ENCODE measurements at places on chromosomes 5 and 9. TPM values are rescaled to one million over a fixed set of nuclear protein-coding genes. Genes with fewer than 3 reads are reported as not detected.
A peak's percentile ranks its signal among the peaks of the same experiment; 100 is the strongest.

DNA sequence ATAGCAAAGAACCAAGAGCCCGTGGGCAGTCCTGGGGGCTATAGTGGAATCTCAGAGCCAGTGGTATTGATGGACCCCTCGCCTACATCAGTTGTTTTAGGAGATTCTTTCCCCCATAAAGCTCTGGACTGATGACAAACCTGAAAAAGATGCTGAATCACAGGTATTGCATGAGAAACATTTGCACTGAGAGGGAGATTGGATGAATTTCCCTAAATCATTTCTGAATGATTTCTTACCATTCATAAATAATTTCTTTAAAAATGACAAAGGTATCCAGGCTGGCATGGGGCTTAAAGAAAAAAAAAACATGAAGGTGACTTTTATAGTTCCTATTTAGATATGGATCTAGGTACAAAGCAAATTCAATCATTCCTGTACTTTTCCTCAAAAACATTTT, 54.0 kb upstream of the SLIT3 start:
- H3K36me3 ChIP-seq: no peaks in the 10 kb centered on the region
- H3K27me3 ChIP-seq: peaks cover 1% of the 10 kb centered on the region
- H3K4me1 ChIP-seq: no peaks in the 10 kb centered on the region
- no peak overlapping the region for H3K27ac ChIP-seq

DNA sequence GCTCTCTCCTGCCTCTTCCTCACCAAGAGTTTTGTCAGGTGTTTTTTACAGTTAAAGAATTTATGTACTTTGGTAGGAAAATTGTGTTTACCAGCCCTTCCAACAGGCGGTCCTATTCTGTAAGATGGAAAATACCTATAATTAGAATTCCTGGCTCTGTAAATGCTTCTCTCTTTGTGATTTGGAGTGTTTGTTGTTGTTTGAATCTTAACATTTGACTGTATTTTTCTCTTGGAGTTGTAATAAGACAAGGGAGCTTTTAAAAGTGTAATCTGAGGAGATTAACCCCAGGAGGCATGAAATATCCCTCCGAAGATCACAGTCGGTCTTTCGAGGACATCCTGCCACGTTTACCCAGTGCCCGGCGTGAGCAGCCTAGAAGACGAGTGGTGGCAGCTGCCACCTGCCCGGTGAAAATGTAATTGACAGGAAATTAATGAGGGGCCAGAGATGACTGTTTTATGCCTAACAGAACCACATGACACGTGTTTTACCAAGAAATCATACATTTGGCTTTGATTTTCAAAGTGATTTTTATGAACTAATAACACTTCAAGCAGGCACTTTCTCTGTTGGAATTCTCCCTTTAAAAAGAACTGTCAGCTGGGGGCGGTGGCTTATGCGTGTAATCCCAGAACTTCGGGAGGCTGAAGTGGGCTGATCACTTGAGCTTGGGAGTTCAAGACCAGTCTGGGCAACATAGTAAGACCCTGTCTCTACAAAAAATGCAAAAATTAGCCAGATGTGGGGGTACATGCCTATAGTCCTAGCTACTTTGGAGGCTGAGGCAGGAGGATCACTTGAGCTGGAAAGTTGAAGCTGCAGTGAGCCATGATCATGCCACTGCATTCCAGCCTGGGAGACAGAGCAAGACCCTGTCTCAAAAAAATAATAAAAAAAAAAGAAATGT, 20.0 kb downstream of the ANKRD33B start:
- peaks cover 4% of the 10 kb centered on the region for H3K27me3 ChIP-seq
- H3K27ac ChIP-seq: no peak overlapping the region
- H3K4me1 ChIP-seq: peaks cover 46% of the 10 kb centered on the region

DNA sequence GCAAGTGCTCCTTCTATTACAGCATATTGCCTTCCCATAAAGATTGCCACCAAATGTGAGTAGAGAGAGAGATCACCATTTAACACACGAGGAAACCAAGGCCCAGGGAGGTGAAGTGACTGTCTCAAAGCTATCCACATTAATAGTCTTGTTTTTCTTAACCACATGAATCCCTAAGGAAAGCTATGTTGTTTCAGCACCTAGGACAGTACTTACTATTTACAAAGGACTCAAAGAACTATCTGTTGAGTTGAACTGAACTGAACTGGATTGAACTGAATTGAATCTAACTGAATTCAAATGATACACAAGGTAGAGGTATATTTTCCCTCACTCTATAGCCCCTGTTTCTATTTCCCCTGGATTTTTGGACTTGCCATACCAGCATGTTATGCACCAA, 430.4 kb downstream of the CAAP1 start:
- no peaks in the 10 kb centered on the region for H3K36me3 ChIP-seq
- no peak for DNase-seq
- H3K27ac ChIP-seq: no peak overlapping the region
- H3K27me3 ChIP-seq: peaks cover 2% of the 10 kb centered on the region

GRCh38 chr9:19371942-19372341, 8.1 kb downstream of the RPS6 start:
- H3K4me1 ChIP-seq: no peaks in the 10 kb centered on the region
- H3K27ac ChIP-seq: no peak overlapping the region
- H3K4me3 ChIP-seq: no peak overlapping the region
- DNase-seq: no peak

- H3K4me3 ChIP-seq: no peak overlapping the region
- no peak overlapping the region for H3K27ac ChIP-seq
- H3K27me3 ChIP-seq: peaks cover 4% of the 10 kb centered on the region
- no peaks in the 10 kb centered on the region for H3K36me3 ChIP-seq
Observed at GRCh38 chr9:134049772-134050588, 17.8 kb downstream of the BRD3 start.

- H3K27me3 ChIP-seq: no peaks in the 10 kb centered on the region
- H3K4me1 ChIP-seq: no peaks in the 10 kb centered on the region
- H3K36me3 ChIP-seq: no peaks in the 10 kb centered on the region
- no peak overlapping the region for H3K4me3 ChIP-seq
- no peak overlapping the region for H3K27ac ChIP-seq
Observed at GRCh38 chr5:167643631-167644280, 647.7 kb upstream of the WWC1 start.

DNA sequence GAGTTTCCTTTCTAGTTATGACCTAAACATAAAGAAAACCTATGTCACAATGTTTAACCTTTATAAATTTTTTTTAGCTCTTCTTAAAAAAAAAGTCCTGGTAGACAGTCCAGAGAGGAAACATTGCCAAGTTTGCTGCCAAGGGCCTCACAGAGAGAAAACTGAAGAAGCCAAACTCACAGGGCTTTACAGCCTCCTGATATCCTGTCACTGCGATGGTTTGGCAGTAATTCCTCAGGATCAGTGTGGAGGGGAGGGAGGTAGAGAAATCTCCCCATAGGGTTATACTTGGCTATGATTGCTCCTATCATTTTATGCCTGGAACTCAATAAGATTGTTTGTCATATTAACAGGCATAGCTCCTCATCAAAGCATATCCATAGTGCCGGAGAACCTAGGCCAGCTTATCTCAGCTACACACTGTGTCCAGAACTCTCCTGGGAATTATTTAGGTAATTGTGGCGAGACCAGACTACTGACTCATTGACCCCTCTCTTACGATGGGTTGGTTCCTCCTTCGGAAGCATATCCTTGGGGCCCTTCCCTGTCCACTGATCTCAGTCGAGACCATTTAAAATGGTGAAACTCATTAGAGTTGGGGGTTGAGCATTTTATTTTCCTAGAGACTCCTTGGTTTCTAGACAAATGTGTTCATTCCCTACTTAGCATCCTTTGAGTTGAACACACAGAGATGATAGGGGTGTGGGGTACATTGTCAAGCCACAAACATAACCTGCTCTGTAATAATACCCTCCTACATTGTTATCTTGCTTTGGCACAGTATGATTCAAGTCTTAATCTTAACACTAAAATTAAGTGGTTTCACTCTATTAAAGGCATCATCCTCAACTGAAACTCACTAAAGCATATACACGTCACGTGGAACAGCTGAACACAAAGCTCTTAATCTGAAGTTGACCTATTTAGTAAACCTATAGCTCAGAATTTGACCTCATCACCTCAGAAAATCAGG, 53.4 kb upstream of the TMC1 start:
- no peak overlapping the region for H3K4me3 ChIP-seq
- peaks cover 4% of the 10 kb centered on the region for H3K4me1 ChIP-seq
- no peaks in the 10 kb centered on the region for H3K27me3 ChIP-seq
- no peaks in the 10 kb centered on the region for H3K36me3 ChIP-seq
- no peak overlapping the region for H3K27ac ChIP-seq

GRCh38 chr5:110256298-110256697, 470.2 kb downstream of the TMEM232 start:
- no peak overlapping the region for H3K4me3 ChIP-seq
- DNase-seq: no peak
- peaks cover 20% of the 10 kb centered on the region for H3K4me1 ChIP-seq
- no peaks in the 10 kb centered on the region for H3K27me3 ChIP-seq
- no peaks in the 10 kb centered on the region for H3K36me3 ChIP-seq
- H3K27ac ChIP-seq: no peak overlapping the region

GRCh38 chr9:120932086-120932823, 5.7 kb upstream of the TRAF1 start:
- no peaks in the 10 kb centered on the region for H3K4me1 ChIP-seq
- no peak overlapping the region for H3K27ac ChIP-seq
- no peak overlapping the region for H3K4me3 ChIP-seq
- no peak for DNase-seq
- H3K36me3 ChIP-seq: no peaks in the 10 kb centered on the region

DNA sequence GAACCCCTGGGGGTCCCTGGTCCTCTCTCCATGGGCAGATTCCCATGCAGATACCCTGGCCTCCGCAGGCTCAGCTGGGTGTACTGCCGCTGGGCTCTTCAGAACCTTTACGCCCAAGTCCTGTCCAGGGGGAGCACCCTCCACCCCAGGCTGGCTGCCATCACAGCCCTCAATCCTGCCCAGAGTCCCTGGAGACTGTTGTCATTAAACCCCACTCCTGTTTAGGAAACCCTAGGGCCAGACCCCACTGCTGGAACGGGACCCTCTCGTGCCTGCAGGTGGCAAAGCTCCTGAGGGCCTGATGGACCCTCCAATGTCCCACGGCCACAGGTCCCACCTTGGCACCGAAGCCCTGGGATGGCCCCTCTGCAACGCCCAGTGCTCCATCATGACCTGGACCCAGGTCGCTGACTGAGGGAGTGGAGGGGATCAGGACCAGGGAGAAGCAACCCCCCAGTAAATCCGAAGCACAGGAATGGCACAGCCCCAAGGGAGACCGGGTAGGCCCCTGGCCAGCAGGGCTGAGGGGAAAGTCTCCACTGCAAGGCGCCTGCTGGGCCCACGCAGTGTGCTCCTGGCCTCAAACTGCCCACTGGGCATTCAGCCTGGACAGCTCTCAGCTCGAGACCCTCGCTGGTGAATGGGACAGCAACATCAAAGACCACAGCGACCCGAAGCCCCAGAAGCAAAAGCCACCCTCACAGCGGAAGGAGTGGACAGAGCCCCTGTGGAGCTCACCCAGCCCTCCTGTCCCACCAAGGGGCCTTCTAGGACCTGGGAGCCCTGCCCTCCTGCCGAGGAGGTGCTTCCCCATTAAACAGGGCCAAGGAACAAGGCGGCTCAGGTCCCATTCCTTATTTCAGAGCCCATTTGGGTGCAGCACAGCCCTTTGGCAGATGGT, 8.3 kb downstream of the ZDHHC11B start:
- no peak for DNase-seq
- H3K27me3 ChIP-seq: peaks cover 6% of the 10 kb centered on the region
- no peak overlapping the region for H3K27ac ChIP-seq
- peaks cover 7% of the 10 kb centered on the region for H3K36me3 ChIP-seq
- no peak overlapping the region for H3K4me3 ChIP-seq

- no peaks in the 10 kb centered on the region for H3K4me1 ChIP-seq
- DNase-seq: no peak
- no peaks in the 10 kb centered on the region for H3K36me3 ChIP-seq
- no peak overlapping the region for H3K27ac ChIP-seq
- H3K27me3 ChIP-seq: no peaks in the 10 kb centered on the region
- no peak overlapping the region for H3K4me3 ChIP-seq
Observed at GRCh38 chr5:145062280-145063062, 772.7 kb downstream of the PRELID2 start.

DNA sequence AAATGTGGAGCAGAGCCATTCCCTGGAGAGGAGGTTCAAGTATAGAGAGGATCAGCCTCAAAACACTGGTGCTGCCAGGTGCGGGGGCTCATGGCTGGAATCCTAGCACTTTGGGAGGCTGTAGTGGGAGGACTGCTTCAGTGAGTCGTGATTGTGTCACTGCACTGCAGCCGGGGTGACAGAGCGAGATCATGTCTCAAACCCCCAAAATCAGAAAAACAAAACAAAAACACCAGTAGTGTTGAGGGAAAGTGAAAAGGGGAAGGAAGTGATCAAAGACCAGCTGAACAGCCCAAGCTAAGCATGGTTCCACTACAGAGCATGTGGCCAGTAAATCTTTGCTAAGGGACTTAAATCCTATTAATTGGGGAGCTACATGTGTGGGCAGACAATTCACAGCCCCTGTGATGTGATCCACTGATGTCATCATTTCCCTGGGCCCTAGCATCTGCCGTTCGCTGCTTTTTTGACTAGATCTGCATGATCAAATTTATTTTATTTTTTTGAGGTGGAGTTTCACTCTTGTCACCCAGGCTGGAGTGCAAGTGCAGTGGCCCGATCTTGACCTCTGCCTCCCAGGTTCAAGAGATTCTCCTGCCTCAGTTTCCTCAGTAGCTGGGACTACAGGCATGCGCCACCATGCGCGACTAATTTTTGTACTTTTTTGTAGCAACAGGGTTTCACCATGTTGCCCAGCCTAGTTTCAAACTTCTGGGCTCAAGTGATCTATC, 2.7 kb upstream of the PCBD2 start:
- H3K36me3 ChIP-seq: no peaks in the 10 kb centered on the region
- no peak for DNase-seq
- no peak overlapping the region for H3K4me3 ChIP-seq
- peaks cover 8% of the 10 kb centered on the region for H3K27me3 ChIP-seq
- H3K27ac ChIP-seq: peak overlapping the region; percentile 15
- peaks cover 5% of the 10 kb centered on the region for H3K4me1 ChIP-seq

DNA sequence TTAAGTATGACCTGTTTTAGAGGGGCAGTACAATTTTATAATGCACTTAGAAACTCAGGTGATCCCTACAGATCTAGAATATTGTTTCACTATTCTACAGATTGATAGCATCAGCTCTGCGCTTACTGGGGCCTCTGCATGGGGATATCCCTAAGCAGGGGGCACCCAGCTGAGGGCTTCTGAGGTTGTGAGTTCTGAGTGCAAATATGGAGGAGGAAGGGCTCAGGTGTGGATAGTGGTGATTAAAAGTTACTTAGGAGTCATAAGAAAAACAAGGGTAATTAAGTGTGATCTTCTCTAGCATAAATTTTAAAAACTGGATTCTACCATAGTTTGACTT, 274.4 kb downstream of the EFNA5 start:
- peaks cover 48% of the 10 kb centered on the region for H3K4me1 ChIP-seq
- H3K27ac ChIP-seq: peak overlapping the region; percentile 50
- peak overlapping the region; percentile 4 for H3K4me3 ChIP-seq
- no peak for DNase-seq
- H3K36me3 ChIP-seq: no peaks in the 10 kb centered on the region

- no peak overlapping the region for H3K27ac ChIP-seq
- H3K36me3 ChIP-seq: no peaks in the 10 kb centered on the region
- peaks cover 1% of the 10 kb centered on the region for H3K27me3 ChIP-seq
- H3K4me3 ChIP-seq: no peak overlapping the region
- DNase-seq: no peak
Observed at GRCh38 chr9:121227862-121228261, 26.2 kb upstream of the RAB14 start.

GRCh38 chr9:76701441-76702039, 62.7 kb upstream of the PCA3 start:
- DNase-seq: no peak
- peak overlapping the region; percentile 45 for H3K27ac ChIP-seq
- no peak overlapping the region for H3K4me3 ChIP-seq
- no peaks in the 10 kb centered on the region for H3K27me3 ChIP-seq
- H3K4me1 ChIP-seq: peaks cover 15% of the 10 kb centered on the region
- H3K36me3 ChIP-seq: no peaks in the 10 kb centered on the region

PHYHD1 gene
- total RNA-seq: 4.4 TPM

NSMF gene
- 131 TPM for total RNA-seq

ROPN1L gene
- total RNA-seq: not detected

PCDHB10 gene
- total RNA-seq: 17.7 TPM

SMIM27 gene
- 7.8 TPM for total RNA-seq

COL27A1 gene
- 3.9 TPM for total RNA-seq

Measured in glutamatergic neuron (in vitro differentiated cells).